ENCODE measurements at places on chromosomes 16 and 17. TPM values are rescaled to one million over a fixed set of nuclear protein-coding genes. Genes with fewer than 3 reads are reported as not detected.
A peak's percentile ranks its signal among the peaks of the same experiment; 100 is the strongest.

GRCh38 chr17:78988152-78988551 lies 8.4 kb upstream of the LGALS3BP start:
- no peak for DNase-seq

Gene HSD17B1
- total RNA-seq = 0.52 TPM

Gene CHST5
- not detected for total RNA-seq

DNA sequence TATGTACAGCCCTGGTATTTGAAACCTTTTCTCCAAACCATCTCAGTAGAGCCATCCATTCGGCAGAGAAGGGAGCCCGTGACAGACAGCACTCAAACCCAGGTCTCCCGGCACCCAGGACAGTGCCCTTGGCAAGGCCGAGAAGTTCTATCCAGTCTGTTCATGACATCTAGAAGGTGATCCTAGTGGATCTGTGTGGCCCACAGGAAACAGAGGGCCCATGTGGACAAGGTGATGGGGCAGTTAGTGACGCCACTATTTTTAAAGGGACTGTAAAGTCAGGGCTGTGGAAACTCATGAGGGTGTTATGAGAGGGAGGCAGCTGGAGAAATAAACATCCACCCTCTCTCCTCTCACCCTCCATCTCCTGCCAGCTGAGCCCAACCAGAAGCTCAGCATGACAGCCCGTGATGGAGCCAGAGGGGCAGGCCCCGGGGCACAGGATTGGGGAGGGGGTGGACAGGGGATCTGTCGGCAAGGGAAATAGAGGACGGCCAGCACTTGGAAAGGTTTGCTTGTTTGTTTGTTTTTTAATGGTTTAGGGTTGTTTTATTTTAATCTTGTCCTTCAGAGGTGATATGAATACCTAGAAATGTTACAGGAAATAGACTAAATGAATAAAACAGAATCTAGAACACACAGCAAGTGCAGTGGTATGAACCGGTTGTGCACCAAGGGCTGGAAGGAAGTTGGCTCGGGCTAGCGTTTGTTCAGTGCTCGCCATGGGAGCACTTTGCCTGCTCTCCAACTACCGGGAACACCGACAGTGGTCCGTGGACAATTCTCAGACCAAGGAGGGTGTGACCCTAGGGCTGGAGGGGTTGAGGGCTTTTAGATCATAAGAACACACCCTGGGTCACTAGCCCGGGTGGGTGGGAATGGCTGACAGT lies 17.1 kb downstream of the MYLK3 start:
- no peak for DNase-seq

Gene ANKRD40CL
- total RNA-seq = not detected

Gene CRYBA1
- not detected for total RNA-seq

GRCh38 chr16:8776129-8776584 lies 21.3 kb downstream of the TMEM186 start:
- DNase-seq = no peak

Gene OR1F1
- total RNA-seq = not detected

Gene SPATA32
- 0.22 TPM for total RNA-seq

Gene PABPN1L
- not detected for total RNA-seq

- DNase-seq = no peak
Measured at GRCh38 chr17:53837131-53837530, 14.4 kb downstream of the KIF2B start.

GRCh38 chr17:27608328-27609230 lies 22.4 kb upstream of the LGALS9 start:
- no peak for DNase-seq

DNA sequence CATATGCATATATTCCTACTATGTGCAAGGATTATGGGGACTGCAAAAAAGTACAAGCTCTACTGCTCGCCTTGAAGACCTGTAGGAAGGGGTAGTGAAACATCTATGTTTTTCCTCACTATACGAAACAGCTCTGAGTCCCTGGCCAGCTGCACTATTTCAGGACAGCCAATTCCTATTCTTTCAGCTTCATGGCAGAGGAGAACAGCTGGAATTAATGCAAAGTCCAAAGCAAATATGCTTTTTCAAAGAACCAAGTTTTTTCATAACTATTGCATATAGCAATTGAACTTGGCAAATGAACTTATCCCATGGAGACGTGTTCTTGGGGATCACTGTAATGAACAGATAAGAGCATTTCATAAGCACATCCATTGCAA lies 122.3 kb downstream of the SPACA3 start:
- DNase-seq = no peak

Gene SEZ6L2
- not detected for total RNA-seq

Gene DCTPP1
- total RNA-seq = 5.5 TPM

- no peak for DNase-seq
Measured at GRCh38 chr17:77662833-77663232, 295.7 kb upstream of the TNRC6C start.

Gene LGALS9B
- not detected for total RNA-seq

Gene C17orf78
- total RNA-seq = not detected

Gene HS3ST6
- not detected for total RNA-seq

GRCh38 chr16:57271063-57271345 lies 13.5 kb downstream of the PLLP start:
- DNase-seq = no peak

Gene GGA3
- 103 TPM for total RNA-seq

DNA sequence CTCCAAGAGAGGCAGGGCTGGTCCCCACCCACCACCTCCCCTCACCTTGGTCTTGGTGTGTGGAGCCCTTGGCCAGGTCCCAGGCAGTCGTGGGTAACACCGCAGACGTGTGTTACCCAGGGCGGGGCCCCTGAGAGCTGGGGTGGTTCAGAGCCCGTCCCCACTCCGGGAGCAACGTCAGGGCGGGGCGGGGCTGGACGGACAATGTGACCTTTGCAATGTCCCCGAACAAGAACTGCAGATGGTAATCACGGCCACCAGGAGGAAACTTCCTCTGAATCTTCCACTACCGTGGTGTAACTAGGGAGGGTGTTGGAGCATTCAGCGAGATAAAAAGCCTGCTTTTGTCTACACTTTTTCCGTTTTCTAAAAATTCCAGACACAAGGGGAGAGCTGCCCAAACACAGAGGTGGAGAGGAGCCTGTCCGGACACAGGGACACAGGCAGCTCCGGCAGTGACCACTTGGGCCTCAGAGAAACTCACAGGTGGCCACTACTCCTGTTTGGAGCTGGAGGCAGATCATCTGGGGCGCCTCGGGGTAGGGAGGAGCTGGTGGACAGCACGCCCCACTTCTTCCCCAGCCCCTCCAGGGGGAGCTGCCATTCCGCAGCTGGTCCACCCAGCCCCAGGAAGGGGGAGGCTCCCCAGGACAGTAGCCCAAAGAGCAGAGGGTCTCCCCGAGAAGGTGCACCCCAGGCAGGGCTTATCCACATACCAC lies 14.2 kb upstream of the SLC38A10 start:
- peak; percentile 16 for DNase-seq

Gene CUEDC1
- total RNA-seq = 0.22 TPM

DNA sequence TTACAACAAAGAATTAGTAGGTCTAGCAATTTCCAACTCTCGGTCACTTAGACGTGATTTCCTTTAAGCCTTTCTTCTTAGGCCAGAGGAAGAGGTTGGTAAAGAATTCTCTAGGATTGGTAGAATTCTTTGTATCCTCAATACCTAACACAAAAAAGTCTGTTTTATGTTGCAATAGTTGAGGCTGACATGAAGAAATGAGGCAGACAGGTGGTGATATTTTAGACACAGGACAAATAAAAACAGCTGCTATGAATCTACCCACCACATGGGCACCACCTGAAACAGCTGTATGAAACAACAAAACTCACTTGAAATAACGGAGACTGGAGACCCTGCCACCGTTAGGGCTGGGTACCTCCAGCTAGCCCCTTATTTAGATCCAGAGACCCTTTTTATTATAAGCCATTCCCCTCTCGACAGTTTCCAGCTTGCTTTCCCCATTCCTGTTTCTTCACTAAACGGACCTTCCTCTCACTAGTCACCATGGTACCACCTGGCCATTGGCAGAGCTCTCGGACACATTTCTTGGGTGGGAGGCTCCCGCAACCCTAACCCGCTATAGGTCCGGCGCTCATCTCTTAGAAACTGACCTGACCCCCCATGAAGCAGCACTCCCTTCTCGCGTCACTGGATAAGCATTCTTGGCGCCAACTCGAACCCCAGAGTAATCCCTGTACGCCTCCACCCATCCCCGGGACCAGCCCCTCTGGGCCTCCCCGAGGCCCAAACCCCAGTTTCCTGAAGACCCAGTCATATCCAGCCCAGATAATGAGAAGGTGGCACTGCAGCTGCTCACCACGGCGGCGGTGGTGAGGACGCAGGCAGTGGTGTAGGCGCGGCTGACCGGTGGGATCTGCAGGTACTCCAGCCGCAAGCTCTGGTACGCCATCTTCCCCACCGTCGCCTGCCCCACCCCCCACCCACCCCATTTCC lies at the start of gene DERL2:
Gene DERL2, minus strand, starts transcription at position 909 of the 936 bp plus-strand sequence. Its CDS starts 17 bp downstream, at position 892.
- no peak for DNase-seq

- DNase-seq = no peak
Measured at GRCh38 chr16:25033852-25034251, 18.7 kb upstream of the ARHGAP17 start.

DNA sequence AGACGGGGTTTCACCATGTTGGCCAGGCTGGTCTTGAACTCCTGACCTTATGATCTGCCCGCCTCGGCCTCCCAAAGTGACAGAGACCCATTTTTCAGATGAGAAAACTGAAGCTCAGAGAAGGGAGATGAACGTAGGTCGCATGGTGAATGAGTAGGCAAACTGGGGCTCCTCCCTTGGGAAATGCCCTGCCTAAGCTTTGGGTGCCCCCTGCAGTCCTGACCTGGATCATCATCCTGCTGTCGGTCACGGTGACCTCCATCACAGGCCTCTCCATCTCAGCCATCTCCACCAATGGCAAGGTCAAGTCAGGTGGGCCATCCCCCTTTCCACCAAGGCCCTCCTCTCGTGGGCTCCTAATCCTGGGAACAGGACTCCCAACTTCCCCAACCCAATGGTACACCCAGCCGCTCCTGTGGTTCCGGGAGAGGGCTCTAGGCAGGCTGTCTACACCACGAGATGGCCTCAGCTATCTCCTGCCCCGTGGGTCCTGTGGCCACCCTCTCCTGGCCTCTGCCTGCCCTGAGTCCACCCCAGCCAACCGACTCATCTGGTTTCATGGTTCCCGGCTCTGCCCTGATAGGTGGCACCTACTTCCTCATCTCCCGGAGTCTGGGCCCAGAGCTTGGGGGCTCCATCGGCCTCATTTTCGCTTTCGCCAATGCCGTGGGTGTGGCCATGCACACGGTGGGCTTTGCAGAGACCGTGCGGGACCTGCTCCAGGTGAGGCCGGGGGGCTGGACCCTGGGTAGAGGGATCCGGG lies 4.7 kb downstream of the SLC12A3 start:
- no peak for DNase-seq
